ENCODE measurements at places on chromosomes 5 and 9. TPM values are rescaled to one million over a fixed set of nuclear protein-coding genes. Genes with fewer than 3 reads are reported as not detected.

PCDHAC2 gene
- total RNA-seq, result 2.4 TPM

OSTF1 gene
- 57.6 TPM for total RNA-seq

FOXD4L5 gene
- 0.27 TPM for total RNA-seq

YTHDC2 gene
- total RNA-seq, result 32.5 TPM

CCDC192 gene
- 1.2 TPM for total RNA-seq

DNA sequence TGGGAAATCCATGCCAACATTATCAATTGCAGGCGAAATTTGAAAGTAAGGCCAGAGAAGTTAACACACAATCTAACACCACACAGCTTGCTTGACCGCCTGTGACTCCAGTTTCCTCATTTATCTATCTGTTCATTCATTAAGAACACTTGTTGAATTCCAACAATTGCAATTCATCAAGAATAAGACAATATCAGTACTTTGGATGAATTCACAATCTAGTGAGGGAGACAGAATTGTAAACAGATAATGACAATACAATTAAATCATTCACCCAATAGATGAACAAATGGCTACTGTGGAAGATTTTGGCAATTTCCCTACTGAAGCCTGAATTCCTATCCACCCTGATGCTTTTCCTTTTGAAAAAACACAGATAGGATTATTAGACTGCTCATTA lies 181.6 kb downstream of the TRIM36 start:
- DNase-seq, result no peak

- DNase-seq, result no peak
Measured at GRCh38 chr5:149799965-149800516, 69.9 kb downstream of the PPARGC1B start.

DNA sequence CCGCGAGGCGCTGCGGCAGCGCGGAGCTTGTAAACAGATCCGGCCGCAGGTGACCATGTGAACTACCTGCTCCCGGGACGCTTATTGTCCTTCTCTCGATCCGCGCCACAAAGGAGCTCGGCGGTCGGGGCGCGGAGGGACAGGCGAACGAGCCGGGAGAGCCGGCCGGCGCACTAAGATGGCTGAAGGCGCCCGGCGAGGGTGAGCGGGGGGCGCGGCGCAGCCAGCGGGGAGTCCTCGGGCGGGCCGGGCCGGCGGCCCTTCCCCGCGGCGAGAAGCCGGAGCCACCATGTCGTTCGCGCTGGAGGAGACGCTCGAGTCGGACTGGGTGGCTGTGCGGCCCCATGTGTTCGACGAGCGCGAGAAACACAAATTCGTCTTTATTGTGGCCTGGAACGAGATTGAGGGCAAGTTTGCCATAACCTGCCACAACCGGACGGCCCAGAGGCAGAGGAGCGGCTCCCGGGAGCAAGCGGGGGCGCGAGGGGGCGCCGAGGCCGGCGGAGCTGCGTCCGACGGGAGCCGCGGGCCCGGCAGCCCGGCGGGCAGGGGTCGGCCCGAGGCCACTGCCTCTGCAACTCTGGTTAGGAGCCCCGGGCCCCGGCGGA lies 535 bp downstream of the JMY start:
- no peak for DNase-seq

DNA sequence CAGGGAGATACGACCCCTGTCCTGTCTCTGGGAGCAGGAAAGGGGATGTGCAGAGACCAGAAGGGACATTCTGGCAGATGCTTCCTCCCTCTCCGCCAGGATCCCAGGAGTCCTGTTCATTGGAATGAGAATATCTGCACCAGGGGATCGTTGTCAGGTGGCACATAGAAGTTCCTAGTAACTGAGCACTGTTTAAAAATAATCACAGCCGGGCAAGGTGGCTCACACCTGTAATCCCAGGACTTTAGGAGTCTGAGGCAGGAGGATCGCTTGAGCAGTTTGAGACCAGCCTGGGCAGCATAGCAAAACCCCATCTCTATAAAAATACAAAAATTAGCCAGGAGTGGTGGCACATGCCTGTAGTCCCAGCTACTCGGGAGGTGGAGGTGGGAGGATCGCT lies 12.3 kb downstream of the SARDH start:
- DNase-seq, result no peak

DNA sequence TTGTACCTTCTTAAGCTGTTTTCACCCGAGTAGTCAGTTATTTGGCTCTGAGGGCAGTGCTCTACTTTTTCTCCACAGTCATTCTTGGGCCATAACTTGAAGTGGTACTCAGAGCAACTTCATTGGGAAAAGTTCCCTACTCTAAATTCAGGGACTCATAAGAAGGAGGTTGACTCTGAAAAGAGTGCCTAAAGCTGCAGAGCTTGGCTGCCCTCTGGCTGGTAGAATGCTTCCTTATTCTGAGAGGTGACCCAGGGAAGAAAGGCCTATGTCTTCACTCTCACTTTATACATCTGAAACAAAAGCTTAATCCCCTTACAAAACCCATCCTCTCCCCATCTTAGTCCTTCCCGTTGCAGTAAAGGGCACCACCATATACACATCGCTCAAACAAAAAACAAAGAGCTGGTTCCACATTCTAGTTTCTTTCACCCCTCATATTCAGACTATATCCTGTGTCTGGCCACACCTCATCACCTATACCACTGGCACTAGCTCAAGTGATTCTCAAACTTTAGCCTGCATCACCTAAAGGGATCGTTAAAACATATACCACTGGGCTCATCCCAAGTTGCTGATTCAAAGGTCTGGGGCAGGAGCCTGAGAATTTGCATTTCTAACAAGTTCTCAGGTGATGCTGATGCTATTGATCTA lies 7.9 kb downstream of the IGIP start:
- DNase-seq, result no peak

GRCh38 chr9:34363619-34364351 lies 12.9 kb downstream of the MYORG start:
- no peak for DNase-seq

DNA sequence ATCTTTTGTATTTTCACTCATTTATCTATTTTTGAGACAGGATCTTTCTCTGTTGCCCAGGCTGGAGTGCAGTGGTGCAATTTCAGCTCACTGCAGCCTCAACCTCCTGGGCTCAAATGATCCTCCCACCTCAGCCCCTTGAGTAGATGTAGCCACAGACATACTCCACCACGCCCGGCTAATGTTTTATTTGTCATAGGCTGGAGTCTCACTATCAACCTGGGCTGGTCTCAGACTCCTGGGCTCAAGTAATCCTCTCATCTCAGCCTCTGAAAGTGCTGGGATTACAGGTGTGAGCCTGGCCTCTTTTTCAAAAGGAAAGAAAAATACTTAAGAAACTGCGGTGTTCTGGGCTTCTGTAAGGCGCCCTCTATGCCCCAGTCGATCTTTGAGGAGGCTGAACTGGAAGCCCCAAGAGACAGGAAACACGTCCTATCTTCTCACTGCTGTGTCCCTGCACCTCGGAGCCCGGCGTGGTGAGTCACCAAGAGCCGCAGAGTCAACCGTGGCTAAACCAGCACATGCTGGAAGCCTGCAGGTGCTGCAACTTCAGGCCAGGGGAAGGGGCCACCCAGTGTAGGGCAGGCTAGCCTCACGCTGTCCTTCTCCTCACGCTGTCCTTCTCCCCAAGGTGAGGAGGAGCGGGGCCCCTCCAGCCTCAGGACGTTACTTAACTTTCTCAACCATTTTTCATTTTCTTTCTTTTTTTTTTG lies 15.2 kb upstream of the LHX3 start:
- no peak for DNase-seq

GRCh38 chr9:110626101-110626829 lies 42.3 kb upstream of the MUSK start:
- no peak for DNase-seq

DNA sequence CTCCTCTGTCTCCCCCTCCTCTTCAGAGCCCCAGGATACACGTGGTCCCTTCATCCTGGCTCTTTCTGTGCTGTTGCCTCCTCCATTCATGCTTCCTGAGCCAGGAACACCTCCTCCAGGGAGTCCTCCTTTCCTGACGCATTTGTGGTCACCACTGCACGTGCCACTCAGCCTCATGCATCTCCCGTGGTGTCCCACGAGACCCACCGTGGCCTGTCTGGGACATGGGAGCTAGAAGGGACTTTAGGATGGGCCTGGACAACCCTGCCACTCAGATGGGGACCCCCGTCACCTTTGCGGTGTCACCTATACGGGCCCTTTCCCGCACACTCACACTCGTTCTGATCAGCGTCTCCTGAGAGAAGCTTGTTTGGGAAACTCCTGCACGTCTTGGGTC lies 6.7 kb downstream of the GLIPR2 start:
- no peak for DNase-seq

All from sciatic nerve (tissue), 2 donors.